Breast epithelium (tissue), 4 donors: ENCODE measurements at places on chromosomes 16 and 17. TPM values are rescaled to one million over a fixed set of nuclear protein-coding genes. Genes with fewer than 3 reads are reported as not detected.

- no peaks in the 10 kb centered on the region for H3K36me3 ChIP-seq
- H3K27me3 ChIP-seq: no peaks in the 10 kb centered on the region
- no peak for DNase-seq
- H3K27ac ChIP-seq: no peak overlapping the region
These were observed 75.3 kb upstream of the GNAO1 start for GRCh38 chr16:56115817-56116576.

DNA sequence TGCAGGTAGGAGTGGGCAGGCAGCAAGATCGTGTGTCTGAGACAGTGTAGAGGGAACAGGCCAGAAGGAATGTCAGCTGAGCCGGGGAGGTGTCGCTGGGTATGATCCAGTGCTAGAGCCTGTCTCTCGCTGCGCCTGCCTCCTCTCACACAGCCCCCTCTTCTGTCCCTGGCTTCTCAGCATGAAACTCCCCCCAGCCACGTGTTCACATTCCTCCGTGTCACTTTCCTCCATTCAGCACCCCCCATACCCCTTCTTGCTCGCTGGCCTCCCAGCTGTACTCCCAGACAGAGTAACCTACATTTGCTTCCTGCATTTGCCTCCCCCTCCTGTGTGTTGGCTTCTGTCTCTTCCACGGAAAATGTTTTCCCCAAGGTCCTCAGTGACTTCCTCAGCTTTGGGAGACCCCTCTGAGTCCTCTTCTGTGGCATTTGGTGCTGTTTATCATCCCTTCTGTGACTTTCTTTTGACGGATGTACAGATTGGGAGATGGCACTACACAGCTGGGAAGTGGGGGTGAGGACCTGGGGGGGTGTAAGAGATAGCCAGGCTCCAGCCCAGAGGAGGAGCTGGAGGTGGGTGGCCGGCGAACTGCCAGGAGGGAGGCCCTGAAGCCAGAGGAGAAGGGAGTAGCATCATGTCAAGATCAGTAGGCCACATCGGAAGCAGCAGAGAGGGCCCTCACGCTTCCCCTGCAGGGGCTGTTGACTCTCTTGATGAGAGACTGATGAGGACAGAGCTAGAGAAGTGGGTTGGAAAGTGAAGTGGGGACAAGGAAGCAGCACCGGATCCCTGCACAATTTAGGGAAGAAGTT is 19.2 kb downstream of the SGF29 start:
- H3K27ac ChIP-seq: peak overlapping the region; percentile 61
- no peaks in the 10 kb centered on the region for H3K4me1 ChIP-seq
- no peaks in the 10 kb centered on the region for H3K36me3 ChIP-seq
- DNase-seq: no peak
- no peak overlapping the region for H3K4me3 ChIP-seq
- no peaks in the 10 kb centered on the region for H3K27me3 ChIP-seq

GRCh38 chr16:68626557-68626956 is 18.6 kb upstream of the CDH3 start:
- H3K4me1 ChIP-seq: no peaks in the 10 kb centered on the region
- no peak overlapping the region for H3K27ac ChIP-seq
- H3K27me3 ChIP-seq: no peaks in the 10 kb centered on the region

- DNase-seq: no peak
- H3K27me3 ChIP-seq: no peaks in the 10 kb centered on the region
- no peak overlapping the region for H3K27ac ChIP-seq
- H3K4me1 ChIP-seq: no peaks in the 10 kb centered on the region
- H3K36me3 ChIP-seq: peaks cover 6% of the 10 kb centered on the region
These were observed 17.1 kb downstream of the SPG7 start for GRCh38 chr16:89525146-89525913.

DNA sequence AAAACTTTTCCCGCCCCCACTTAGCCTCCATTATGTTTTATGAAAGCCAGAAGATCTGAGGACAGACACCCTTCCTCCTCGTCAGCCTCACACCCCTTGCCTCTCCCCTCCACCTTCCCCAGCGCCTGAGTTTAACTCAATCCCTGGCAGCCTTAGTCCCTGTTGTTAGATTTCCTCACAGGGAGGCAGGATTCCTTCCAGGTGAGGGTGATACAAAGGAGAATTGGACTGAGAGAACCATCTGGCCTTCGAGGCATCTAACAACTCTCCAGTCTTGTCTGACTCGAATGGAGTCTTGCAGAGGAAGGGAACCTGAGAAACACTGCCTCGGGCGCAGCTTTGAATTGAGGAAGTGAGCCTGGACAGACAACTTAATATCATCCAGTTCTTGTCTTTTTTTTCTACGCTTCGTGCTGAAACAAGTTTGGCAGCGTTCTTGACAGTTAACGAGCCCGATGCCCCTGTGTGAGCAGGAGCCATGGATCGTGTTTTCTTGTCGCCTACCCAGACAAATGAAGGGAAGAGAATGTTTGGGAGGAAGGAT is 1.3 kb upstream of the ZNF768 start:
- no peaks in the 10 kb centered on the region for H3K27me3 ChIP-seq
- H3K4me1 ChIP-seq: peaks cover 10% of the 10 kb centered on the region
- peak overlapping the region; percentile 98 for H3K27ac ChIP-seq
- peaks cover 11% of the 10 kb centered on the region for H3K36me3 ChIP-seq
- peak; percentile 84 for DNase-seq

SLC52A1 gene
- total RNA-seq: 0.29 TPM

NLGN2 gene
- 8.3 TPM for total RNA-seq

SPNS2 gene
- total RNA-seq: 5.3 TPM

ATP2A1 gene
- total RNA-seq: 0.48 TPM

MARVELD3 gene
- not detected for total RNA-seq

ADAD2 gene
- 0.15 TPM for total RNA-seq
